DMS79 treated with DMSO at 0.1 percent for 48 hours (cell line): ENCODE measurements at places on chromosomes 16 and 17.

GRCh38 chr17:78366109-78366848 lies 6.4 kb upstream of the SOCS3 start:
- peak; percentile 8 for DNase-seq

DNA sequence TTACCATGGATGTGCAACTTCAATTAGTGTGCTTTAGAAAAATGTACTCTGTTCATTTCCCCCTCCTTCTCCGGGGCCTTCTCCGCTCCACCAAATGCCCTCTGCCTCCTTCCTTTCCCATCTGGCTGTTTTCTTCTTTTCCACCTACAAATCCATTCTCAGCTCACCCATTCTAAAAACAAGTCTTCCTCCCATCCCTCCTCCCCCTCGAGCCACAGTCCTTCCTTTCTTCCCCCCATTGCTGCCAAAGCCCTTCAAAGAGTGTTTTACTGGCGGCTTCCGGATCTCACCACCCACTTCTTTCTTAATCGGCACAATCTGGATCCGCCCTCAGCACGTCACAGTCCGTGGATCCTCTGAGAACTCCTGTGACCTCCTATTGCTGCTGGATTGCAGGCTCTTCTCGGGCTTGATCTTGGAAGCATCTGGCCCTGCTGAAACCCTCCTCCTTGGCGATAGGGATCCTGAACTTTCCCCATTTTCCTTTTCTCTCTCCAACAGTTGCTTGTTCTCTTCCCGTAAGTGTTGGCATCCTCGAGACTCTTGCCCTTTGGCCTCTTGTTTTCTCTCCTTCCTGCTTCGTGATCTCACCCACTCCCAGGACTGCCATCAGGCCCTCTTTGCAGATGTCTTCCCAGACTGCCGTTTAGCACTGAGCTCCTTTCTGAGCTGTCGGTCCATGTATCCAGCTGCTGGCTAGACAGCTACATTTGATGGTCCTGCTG lies 36.0 kb upstream of the FBXO47 start:
- DNase-seq: no peak

DNA sequence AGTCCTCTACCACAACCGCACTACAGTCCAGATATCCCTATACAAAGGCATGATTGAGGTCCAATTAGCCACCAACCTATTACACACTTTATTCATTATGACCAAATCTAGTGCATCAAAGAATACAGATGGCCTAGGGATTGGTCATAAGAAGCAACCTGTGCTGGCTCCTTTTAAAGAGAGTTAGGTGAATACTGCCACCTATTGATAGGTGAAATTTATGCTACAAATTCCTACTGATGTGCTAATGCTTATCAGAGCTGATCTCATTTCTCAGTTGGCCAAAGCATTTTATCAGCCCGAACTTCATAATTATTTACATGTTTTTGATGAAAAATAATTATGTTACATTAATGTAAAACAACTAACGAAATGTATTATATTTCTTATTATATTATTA lies 166.3 kb downstream of the ANKFN1 start:
- DNase-seq: peak; percentile 31

- DNase-seq: no peak
Observed at GRCh38 chr17:64978138-64978537, 58.9 kb upstream of the LRRC37A3 start.

- DNase-seq: no peak
Observed at GRCh38 chr16:53545433-53545832, 42.4 kb upstream of the AKTIP start.

DNA sequence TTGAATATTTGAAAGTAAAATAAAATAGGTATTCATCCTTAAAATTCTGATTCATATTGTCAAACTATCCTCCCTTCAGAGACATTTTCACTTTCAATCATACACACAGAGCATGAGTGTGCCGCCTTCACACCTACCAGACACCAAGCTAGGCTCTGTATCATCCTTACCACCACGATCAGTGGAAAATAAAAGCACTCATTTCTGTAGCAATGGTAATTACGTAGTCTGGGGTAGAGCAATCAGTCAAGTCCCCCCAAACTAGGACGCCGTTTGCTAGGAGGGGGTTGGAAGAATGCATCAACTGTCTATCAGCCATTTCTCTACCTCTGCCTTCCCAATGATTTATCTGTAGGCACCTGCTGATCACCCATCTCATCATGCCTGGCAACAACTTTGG lies 84.6 kb upstream of the GRIN2A start:
- DNase-seq: no peak

DNA sequence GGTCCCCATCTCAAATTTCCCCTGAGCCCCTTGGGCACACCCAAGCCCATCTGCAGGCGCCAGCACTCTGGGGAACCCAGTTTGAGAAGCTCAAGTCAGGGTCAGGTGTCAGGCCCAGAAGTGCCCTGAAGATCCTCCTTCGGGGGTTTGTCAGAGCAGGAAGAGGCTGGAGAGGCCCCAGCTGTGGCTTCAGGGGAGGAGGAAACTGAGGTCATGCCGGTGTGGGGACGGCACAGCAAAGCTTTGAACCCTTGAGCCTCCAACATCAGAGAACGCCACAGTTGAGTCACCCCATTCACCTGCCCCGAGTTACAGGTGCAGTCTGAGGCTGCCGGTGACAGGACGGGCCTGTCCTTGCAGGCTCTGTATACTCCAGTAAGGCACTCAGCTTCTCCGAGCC lies 140.2 kb upstream of the CIBAR2 start:
- no peak for DNase-seq

- DNase-seq: no peak
Observed at GRCh38 chr16:51048544-51048943, 102.5 kb downstream of the SALL1 start.

DNA sequence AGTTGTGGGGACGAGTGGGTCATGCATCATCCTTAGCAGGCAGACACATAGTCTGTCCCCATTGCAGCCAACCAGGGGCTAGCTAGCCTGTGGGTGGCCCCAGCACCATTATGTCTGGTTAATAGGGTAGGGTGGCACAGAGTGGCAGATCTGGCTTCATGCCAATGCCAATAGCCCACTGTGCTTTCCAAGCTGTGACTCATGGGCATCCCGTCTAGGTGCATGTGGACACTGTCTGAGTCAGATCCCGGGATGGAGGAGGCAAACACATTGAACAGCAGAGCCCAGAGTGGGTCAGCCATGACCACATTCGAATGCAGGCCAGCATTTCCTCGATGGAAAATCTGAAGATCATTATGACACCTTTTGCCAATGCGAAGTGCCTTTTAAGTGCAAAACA lies 2.5 kb downstream of the HS3ST2 start:
- no peak for DNase-seq

DNA sequence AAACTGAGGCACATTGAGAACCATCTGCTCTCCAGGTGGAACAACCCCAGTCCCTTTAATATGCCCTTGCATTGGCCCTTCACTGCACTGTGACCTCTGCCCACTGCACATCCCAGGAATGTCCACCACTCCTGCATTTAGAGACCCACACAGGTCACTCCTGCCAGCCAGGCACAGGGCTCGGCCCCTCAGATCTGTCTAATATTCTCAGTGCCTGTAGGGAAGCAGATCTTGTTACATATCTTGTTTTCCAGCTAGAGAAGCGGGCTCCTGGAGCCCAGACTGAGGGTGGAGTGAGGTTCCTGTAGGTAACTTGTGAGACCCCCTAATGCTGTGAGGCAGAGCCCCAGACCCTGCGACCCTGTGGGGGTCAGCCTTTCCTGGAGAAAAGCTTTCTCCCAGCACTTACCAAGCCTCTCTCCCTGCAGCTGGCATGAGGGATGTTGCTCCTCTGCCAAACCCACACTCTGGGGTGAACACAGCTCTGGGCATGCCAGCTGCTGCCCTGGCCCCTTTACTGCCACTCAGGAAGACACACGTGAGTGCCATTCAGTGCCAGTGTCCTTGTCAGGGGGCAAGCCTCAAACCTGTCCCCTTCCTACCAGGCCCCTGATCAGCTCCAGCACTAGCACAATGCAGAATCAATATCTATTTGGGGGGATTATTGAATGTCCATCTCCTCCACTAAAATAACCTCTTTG lies 40.3 kb upstream of the CRHR1 start:
- DNase-seq: peak; percentile 63

DNA sequence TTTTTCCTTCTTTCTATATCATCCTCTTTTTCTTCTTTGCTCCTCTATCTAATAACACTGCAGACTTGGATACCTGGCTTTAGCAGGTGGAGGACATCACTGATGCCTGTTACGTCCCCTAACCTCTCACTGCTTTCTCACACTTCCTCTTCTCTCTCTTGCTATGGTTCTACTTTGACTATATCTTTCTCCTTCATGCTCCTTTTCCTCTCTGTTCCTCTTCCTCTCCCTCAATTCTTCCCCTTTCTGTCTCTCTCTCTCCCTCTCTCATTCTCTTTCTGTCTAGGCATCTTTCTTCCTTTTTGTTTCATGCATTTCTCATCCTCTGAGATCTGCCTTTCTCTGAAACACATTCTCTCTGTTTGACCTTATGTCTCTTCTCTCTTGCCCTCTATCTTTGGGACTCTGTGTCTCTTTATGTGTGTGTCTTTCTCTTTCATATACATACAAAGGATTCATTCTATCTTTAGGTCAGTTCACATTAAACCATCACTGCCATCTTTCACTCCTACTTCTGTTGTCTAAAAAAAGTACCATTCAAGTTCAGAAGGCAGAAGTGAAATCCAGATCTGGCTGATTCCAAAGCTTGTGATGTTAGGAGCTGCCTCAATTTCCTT lies 353.7 kb downstream of the SHISA9 start:
- DNase-seq: no peak
